ENCODE measurements at places on chromosomes 2 and 18.

DNA sequence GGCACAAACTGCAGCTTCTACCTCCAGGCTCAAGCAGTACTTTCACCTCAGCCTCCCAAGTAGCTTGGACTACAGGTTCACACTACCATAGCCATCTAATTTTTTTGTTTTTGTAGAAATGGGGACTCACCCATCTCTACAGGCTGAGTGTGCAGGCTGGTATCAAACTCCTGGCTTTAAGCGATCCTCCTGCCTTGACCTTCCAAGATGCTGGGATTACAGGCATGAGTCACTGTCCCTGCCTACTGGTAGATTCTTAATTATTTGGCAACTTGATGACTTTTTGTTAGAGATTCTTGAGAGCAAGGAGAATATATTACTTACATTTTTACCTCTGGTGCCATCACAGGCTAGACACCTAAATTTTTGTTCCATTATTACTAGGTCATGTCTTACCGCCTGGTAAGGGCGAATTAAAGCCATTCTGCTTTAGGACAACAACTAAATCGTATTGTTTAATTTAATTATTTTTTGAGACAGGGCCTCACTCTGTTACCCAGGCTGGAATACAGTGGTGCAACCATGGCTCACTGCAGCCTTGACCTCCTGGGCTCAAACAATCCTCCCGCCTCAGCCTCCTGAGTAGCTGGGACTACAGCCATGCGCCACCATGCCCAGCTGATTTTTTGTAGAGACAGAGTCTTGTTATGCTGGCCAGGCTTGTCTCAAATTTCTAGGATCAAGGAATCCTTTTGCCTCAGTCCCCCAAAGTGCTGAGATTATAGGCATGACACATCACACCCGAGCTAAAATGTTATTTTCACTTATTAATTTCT, 15.7 kb downstream of the DYNC1I2 start:
- DNase-seq: no peak

DNA sequence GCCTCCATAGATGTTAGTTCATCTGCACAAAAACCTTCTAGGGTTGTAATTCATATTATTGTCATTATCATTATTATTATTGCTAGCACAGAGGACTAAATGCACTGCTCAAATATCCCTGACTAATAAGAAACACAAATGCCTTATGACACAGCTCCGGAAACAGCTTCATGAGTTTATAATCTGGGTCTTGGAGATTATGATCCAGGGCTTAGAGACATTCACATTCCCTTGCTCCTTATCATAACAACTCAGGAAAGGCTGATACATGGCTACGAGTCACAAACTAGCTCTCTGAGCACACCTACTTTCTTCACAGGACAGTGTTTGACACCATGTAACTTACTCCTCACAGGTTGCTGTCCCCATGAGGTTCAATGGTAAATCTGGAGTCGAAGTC, 102.2 kb upstream of the TTC39C start:
- no peak for DNase-seq

- no peak for DNase-seq
Observed at GRCh38 chr2:8241317-8241716, 440.5 kb upstream of the ID2 start.

DNA sequence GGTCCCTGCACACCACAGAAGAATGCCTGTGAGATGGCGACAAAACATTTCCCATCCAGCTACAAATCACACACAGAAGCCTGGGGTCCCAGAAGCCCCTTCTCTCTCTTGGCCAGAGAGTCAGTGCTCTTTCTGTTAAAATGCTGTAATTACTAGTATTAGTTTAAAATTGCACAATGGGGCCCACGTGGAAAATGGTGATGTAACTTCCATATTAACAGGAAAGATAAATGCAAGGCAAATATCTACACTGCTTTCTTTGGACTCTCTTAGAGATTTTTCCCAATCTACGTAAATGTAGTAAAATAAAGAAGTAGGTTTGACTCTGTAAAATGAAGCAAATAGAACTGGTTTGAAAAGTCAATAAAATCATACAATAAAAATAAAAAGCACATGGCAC, 113.9 kb upstream of the TFCP2L1 start:
- no peak for DNase-seq

GRCh38 chr2:78260861-78261260, 738.7 kb upstream of the LRRTM4 start:
- DNase-seq: no peak
